Glutamatergic neuron (in vitro differentiated cells): ENCODE measurements at places on chromosomes 5 and 9. TPM values are rescaled to one million over a fixed set of nuclear protein-coding genes. Genes with fewer than 3 reads are reported as not detected.

The IGIP gene
- total RNA-seq: 0.98 TPM

The MED27 gene
- 45.0 TPM for total RNA-seq

The PCDHB8 gene
- 19.8 TPM for total RNA-seq

The SEMA4D gene
- 192 TPM for total RNA-seq

The TYRP1 gene
- not detected for total RNA-seq

The CDHR2 gene
- total RNA-seq: 0.29 TPM

The PTGER4 gene
- total RNA-seq: not detected

DNA sequence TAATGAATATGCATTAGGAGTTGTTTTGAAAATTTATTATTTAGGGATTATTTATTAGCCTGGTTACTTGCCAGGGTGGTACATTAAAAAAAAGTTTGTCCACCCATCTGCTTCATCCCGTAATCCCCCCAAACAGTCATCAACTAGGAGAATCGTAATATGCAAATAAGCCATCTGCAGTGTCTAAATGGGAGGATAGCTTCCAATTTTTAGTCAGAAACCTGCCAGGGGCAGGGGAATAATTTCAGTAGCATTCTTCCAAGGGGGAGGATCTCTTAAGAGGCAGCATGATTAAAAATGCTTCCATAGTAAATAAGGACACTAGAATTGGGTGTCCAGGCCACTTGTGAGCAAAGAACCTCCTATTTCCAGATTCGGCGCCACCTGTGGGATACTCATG, 43.3 kb downstream of the SH3GL2 start:
- H3K4me3 ChIP-seq: no peak overlapping the region
- DNase-seq: no peak
- H3K27ac ChIP-seq: no peak overlapping the region
- no peaks in the 10 kb centered on the region for H3K36me3 ChIP-seq
- H3K4me1 ChIP-seq: peaks cover 25% of the 10 kb centered on the region

- peak; percentile 34 for DNase-seq
- H3K4me3 ChIP-seq: peak overlapping the region; percentile 57
- peaks cover 38% of the 10 kb centered on the region for H3K27me3 ChIP-seq
- no peaks in the 10 kb centered on the region for H3K36me3 ChIP-seq
Measured at GRCh38 chr9:124013309-124014210, 2.0 kb downstream of the LHX2 start.

DNA sequence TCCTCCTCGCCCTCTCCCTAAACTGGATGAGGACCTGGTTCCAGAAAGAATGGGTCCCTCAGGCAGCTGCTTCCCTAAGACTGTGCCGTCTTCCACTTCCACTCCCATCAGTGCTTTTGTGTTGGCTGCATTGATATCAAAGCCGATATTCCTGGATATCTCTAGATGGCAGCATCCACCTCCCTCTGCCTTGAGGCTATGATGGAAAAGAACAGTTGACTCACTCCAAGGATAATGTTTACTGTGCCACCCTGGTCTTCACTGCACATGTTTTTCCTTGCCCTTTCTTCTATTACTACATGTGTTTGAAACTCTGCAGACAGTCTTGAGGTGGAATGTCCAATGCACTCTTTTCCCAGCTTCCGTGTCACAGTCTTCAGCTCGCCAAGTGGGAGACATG, 211.6 kb downstream of the MAST4 start:
- H3K36me3 ChIP-seq: no peaks in the 10 kb centered on the region
- H3K27ac ChIP-seq: no peak overlapping the region
- H3K4me1 ChIP-seq: peaks cover 2% of the 10 kb centered on the region
- H3K27me3 ChIP-seq: no peaks in the 10 kb centered on the region

DNA sequence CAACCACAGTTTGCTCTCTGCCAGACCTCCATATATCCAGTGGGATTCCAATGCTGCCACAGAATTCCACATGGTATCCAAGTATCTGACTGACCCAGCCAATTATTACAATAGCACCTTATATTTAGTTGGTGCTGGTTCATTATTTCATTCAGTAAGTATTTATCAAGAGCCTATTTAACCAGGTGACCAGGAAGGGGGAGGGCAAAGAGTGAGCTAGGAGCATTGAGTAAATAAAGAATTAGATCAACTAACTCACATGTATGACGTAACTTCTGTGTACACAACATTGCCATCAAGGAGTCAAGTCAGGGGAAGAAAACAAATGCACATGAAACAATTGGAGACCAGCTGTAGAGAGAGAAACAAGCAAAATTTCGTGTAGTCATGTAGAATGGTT, 207.1 kb upstream of the PAPPA start:
- H3K4me3 ChIP-seq: no peak overlapping the region
- H3K36me3 ChIP-seq: no peaks in the 10 kb centered on the region
- no peak overlapping the region for H3K27ac ChIP-seq
- no peak for DNase-seq
- H3K27me3 ChIP-seq: peaks cover 2% of the 10 kb centered on the region

GRCh38 chr9:134325813-134326723, at the start of gene RXRA:
Gene RXRA (plus strand): TSS chr9:134326455. CDS start chr9:134326632, 177 bp downstream.
- H3K27ac ChIP-seq: no peak within 1 kb of the TSS
- DNase-seq: peak; percentile 82
- H3K4me1 ChIP-seq: peaks cover 28% of the 10 kb centered on the region
- H3K36me3 ChIP-seq: no peaks in the 10 kb centered on the region

- peaks cover 7% of the 10 kb centered on the region for H3K4me1 ChIP-seq
- H3K4me3 ChIP-seq: no peak overlapping the region
- peaks cover 2% of the 10 kb centered on the region for H3K27me3 ChIP-seq
- no peak overlapping the region for H3K27ac ChIP-seq
Measured at GRCh38 chr5:56807679-56808078, 7.7 kb upstream of the MAP3K1 start.

GRCh38 chr9:81374459-81375186, 314.7 kb downstream of the TLE1 start:
- peaks cover 5% of the 10 kb centered on the region for H3K27me3 ChIP-seq
- peak overlapping the region; percentile 21 for H3K4me3 ChIP-seq
- H3K4me1 ChIP-seq: peaks cover 73% of the 10 kb centered on the region
- no peaks in the 10 kb centered on the region for H3K36me3 ChIP-seq

DNA sequence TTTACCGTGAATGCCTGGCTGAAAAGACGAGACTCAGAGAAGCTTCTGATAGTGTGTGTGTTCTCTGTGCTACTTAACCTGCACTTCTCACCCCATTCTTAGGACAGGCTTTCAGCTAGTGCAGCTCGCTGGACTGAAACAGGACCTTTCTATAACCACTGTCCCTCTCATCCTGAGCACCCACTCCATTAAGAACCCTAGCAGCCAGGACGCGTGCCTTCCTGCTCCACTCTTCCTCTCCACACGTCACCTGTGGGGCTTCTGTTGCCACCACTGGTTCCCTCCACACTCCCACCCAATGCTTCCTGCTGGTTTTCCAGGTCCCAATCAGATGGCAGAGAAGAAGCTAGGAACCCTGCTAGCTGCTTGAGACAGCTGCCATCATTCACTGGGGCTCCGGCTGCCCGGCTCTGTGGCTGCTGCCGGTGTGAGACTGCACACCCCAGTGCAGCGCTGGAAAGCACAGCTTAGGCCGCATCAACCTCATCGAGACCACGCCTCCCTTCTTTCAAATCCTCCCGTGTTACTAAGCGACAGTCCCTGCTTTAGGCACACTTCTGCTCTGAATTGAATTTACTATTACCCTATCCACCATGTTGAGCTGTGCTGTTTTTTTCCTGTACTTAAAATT, 44.0 kb downstream of the RNF130 start:
- DNase-seq: no peak
- no peak overlapping the region for H3K4me3 ChIP-seq
- H3K27me3 ChIP-seq: no peaks in the 10 kb centered on the region
- peak overlapping the region; percentile 72 for H3K27ac ChIP-seq
- peaks cover 17% of the 10 kb centered on the region for H3K36me3 ChIP-seq

GRCh38 chr5:151383011-151383410, 35.7 kb upstream of the SLC36A2 start:
- peaks cover 9% of the 10 kb centered on the region for H3K36me3 ChIP-seq
- no peak overlapping the region for H3K27ac ChIP-seq
- DNase-seq: no peak

DNA sequence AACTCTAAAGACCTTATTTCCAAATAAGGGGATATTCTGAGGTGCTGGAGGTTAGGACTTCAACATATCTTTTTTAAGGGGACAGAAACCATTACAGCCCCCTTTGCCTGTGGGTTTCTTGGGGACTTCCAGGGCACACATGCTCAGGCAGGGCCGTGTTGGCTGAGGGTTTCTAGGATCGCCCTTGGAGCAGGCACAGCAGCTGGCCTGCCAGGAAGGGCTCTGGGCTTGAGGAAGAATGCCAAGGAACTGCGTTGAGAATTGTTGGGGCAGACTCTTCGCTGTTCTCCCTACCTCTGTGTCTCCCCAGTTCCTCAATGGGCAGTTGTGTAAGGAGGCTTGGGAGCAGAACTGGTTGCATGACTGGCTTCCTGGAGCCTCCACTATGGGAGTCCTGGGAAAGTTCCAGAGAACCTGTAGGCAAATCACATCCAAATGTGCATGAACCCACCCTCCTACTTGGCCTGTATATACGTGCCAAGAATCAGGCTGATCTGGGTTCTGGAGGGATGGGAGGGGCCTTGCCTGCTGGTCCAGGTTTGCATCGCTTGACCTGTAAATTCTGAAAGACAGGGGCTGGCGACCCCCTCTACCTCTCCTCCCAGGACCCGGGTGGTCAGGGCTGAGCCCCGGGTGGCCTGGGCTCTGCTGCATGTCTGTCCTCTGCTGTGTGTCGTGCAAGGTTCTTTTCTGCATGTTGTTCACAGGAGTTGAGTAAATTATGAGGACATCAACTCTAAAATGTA, 65.5 kb downstream of the HSPA4 start:
- H3K4me1 ChIP-seq: peaks cover 6% of the 10 kb centered on the region
- DNase-seq: no peak
- no peaks in the 10 kb centered on the region for H3K36me3 ChIP-seq
- H3K4me3 ChIP-seq: no peak overlapping the region
- H3K27me3 ChIP-seq: peaks cover 2% of the 10 kb centered on the region

- H3K4me1 ChIP-seq: peaks cover 5% of the 10 kb centered on the region
- peaks cover 5% of the 10 kb centered on the region for H3K36me3 ChIP-seq
- H3K27me3 ChIP-seq: no peaks in the 10 kb centered on the region
- no peak overlapping the region for H3K4me3 ChIP-seq
- no peak for DNase-seq
- H3K27ac ChIP-seq: no peak overlapping the region
Measured at GRCh38 chr9:136862849-136863622, 3.1 kb downstream of the EDF1 start.

DNA sequence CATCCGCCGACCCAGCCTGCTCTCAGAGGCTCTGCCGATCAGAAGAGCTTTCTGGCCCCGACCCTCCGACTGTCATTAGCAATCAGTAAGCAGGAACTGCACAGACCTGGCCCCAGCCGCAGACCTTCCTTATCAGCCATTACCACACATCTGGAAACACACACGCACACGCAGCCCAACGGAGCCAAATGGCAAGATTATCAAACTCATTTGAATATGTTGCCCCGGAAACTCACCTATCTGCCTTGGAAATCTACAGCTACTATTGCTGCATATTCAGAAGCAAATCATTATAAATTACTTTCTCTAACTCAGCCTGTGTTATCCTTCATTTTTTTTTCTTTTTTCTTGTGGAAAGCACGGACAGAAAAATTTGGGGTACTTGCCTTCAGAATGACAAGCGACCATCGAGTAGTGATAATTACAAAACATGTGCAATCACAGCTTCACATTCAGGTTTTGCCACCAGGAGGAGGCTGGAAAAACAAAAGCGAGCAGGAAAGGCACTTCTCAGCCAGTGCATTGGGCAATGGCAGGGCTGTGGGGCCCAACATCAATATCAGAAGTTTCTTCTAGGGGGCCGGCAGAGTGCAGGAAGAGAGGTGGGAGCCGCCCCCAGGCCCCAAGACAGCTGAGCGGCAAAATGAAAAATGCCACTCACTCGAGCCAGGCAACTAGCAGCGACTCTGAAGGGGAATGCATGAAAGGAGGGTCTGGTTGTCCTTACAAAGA, 122.3 kb downstream of the VAV2 start:
- DNase-seq: no peak
- H3K27ac ChIP-seq: peak overlapping the region; percentile 57
- peaks cover 49% of the 10 kb centered on the region for H3K4me1 ChIP-seq
- H3K4me3 ChIP-seq: peak overlapping the region; percentile 31
- H3K27me3 ChIP-seq: peaks cover 33% of the 10 kb centered on the region

GRCh38 chr9:8907868-8908267, 1108.3 kb upstream of the DMAC1 start:
- DNase-seq: no peak
- H3K27me3 ChIP-seq: no peaks in the 10 kb centered on the region
- H3K4me3 ChIP-seq: no peak overlapping the region
- H3K27ac ChIP-seq: no peak overlapping the region
- no peaks in the 10 kb centered on the region for H3K4me1 ChIP-seq
- H3K36me3 ChIP-seq: no peaks in the 10 kb centered on the region

DNA sequence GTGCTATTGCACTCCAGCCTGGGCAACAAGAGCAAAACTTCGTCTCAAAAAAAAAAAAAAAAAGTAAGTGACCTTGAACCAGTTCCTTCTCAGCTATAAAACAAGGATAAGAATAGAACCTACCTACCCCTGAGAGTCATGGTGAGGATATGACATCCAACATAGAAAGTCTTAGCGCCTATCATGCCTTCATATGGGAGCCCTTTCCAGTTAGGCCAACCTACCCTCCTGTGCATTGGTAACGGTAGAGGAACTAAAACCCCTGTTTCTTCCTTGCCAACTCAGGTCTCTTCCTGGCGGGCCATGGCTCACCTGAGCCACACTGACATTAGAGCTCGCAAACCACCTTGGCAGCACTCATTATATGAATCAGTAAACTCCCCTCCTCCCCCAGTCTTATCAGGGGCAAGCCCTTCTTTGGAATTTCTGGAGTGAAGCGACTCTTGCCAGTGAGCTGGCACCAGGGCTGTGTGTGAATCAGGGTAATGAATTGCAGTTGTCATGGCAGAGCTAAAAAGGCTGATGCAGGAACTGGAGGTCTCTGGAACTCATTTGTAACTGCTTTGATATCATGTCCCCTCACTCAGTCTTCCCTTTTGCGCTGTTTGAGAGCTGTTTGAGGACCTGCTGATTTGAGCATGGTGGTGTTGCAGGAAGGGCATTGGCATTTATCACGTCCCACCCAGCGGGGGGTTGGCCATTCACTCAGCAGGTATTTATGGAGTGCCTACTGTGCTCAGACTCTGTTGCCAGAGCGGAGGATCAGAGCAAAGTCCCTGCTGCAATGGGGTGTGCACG, 10.3 kb downstream of the WWC1 start:
- no peaks in the 10 kb centered on the region for H3K36me3 ChIP-seq
- no peak overlapping the region for H3K27ac ChIP-seq

DNA sequence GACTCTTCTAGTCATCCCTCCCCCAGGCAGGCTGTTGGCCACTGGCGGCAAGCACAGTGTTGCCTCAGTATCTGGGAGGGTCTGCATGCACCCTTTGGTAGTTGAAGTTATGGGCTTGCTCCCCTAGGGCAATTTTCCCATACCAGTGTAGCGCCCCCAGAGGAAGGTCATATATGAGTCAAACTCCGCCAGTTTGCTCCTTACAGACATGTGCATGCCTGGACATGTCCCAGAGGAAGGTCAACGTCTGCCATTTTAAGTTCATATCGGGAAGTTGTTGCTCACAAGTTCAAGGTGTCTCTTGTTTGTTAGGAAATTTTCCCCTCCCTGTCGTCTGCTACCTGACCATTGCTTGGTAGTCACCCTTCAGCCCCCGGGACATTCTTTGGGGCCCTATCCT, 51.3 kb upstream of the MROH2B start:
- H3K27ac ChIP-seq: peak overlapping the region; percentile 8
- no peaks in the 10 kb centered on the region for H3K4me1 ChIP-seq
- no peaks in the 10 kb centered on the region for H3K36me3 ChIP-seq
